Left ventricle myocardium inferior (tissue), 1 donor: ENCODE measurements at places on chromosomes 16 and 17.

DNA sequence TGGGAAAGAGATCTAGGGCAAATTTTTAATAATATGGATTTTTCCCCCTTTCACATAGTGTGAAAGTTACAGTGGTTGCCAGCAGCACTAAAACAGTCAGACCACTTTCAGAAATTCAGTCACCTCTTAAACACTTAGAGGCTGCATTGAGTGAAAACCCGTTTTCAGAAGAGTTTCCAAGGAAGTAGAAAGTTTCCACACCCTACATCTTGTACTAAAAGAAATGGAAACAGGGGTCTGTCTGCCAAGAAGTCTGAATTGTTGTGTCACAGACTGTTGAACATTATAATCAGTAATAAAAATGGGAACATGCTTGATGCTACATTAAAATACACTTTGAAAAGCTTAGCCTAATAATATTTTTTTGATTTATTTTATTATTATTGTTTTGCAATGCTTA, 278.9 kb upstream of the KCNJ16 start:
- DNase-seq = no peak

DNA sequence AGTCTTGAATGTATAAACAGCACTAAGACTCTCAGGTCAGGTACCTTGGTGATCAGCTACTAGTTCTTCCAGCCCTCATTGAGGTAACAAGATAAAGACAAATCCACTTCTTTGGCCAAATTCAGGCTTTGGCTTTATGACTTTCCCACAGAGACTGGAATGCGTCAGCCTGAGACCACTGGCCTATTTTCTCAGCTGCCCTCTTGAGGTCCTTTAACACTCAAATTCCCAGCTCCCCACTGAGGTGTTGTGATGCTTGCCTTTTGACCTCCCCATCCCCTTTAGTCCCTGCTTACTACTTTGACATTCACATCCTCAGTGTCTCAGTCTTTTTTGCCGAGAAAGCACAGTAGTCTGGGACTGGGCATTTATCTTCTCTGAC, 10.6 kb downstream of the TNFAIP1 start:
- no peak for DNase-seq

DNA sequence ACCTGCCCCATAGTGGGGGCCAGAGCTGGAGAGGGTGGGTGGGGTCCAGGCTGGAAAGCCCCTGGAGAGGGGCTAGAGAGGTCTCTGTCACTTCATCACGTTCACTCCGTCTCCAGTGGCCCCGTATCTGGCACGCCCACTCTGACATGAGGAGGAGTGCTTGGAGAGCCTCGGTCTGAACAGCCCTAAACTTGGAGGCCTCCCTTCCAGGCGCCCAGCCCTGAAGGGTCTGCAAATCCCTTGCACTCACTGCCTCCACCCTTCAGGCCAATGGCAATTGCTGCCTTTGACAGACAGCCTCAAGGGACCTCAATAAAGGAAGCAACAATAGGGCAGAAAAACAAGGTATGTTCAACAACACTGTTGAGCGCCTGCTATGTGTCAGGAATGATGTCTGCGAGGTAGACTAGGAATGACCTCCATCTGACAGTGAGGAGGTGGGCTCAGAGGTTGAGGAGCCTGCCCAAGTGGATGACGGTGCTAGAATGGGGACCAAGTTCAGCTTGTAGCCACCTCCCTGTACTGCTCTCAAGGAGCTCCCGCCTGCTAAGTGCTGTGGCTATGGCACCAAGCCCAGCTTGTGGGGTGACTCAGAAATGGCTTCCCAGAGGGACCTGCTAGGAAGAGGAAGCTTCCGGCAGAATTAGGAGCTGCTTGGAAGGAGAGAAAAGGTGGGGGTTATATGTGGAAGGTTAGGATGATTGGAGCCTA, 2.9 kb upstream of the EPX start:
- DNase-seq = peak; percentile 26

- no peak for DNase-seq
Measured at GRCh38 chr17:2282297-2282873, 21.2 kb downstream of the SMG6 start.

DNA sequence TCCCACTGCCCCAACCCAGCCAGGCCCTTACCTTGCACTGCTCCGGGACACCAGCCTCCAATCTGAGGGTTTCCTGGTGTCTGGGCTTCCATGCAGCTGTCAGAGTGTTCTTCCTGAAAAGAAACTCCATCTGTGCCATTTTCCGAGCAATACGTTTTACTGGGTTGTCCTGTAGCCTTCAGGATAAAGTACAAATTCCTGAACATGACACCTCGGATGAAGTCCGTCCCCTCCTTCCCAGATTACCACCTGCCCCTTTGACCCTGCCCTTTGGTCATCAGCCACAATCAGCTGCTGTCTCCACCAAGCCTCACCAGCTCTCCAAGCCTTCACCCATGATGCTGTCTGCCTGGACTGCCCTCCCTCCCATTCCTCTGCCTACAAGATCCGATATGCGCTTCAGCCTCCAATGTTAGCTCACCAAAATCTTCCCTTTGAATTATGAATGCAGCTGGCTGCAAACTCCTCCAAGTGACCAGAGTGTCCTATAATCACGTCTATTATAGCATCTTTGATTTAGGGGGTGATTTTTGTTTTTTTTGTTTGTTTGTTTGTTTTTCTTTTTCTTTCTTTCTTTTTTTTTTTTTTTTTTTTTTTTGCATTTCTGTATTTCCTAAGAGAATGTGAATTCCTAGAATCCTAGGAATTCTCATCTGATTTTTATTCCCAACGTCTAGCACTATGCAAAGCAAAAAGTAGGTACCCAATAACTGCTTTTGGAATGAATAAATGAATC, 60.6 kb upstream of the KIFC3 start:
- no peak for DNase-seq
